ENCODE measurements at places on chromosomes 7 and 10.

DNA sequence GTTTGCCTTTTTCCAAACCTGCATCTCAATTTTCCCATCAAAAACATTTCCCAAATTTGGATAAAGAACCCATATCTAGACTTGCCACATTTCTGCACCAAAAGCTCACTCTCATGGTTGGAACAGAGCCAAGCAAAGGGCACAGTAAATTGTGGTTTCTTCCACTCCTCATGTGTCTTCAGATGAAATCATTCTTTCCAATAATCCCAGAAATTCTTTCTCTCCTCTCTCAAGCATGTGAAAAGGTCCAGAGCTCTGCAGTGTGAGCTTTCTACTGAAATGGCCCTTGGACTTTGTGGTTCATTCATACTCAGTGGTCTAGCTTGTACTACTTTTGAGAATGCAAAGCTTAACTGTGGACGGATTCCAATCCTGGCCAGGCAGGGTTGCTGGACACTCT lies 19.8 kb downstream of the PRSS2 start:
- no peak for DNase-seq

DNA sequence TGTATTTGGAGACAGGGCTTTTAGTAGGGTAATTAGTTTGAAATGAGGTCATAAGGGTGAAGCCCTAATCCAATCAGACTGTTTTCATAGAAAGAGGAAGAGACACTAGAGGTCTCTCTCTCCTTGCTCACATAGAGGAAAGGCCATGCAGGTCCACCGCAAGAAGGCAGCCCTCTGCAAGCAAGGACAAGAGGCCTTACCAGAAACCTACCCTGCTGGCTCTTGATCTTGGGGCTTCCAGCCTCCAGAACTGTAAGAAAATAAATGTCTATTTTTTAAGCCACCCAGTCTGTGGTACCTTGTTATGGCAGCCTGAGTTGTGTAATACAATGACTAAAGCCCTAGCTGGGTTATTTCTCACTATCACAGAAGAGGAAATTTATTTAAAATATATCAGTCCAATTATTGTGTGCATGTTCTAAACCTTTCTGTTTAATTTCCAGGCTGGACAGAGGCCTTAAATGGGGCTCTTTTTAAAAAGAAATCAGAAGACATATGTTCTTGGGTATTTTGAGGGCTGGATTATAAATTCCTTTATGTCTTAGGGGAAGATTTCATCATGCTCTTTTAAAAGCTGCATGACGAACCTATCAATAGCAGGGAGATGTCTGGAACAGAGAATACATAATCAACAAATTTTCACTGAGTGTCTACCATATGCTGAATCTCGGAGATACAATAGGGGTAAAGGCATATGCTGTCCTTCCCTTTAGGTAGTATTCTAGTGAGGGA lies 12.9 kb upstream of the TMEM26 start:
- no peak for DNase-seq

DNA sequence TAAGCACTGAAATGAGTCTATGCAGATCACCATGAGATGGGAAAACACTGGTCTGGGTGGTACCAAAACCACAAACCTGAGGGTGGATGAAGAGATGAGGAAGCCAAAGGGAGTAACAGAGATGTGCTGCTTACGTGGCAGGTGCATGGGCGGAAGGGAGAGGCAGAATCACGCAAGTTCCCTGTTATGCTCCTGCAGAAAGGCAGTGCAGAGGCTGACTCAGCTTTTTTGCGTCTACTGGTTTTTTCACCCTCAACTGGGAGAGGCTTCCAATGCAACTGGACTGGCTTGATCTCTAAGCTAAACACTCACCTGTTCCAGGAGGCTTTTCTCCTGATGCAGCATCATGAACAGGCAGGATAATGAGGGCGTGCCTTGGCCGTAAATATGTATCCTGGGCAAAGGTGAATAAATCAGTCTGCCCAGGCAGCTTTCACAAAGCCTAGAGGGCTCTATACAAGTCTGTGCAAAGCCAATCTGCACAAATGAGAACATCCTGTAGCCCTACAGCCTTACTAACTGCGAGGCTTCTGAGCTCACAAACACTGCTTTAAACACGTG lies 95.4 kb upstream of the AFAP1L2 start:
- no peak for DNase-seq

DNA sequence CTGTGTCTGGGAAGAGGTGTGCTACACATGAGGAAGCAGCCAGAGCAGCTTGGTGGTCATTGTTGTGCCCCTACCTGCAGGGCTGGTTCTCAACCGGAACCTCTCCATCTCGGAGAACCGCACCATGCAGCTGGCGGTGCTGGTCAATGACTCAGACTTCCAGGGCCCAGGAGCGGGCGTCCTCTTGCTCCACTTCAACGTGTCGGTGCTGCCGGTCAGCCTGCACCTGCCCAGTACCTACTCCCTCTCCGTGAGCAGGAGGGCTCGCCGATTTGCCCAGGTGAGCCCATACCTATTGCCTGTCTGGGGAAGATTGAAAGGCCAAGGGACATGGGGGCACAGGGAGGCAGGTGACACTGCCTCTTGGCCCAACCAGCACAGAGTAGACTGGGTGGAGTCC lies 29.3 kb upstream of the CSGALNACT2 start:
- DNase-seq = no peak

- no peak for DNase-seq
These were observed 80.0 kb upstream of the INSIG1 start for GRCh38 chr7:155217634-155218033.
